DMS53 (cell line): ENCODE measurements at places on chromosomes 4 and X.
A peak's percentile ranks its signal among the peaks of the same experiment; 100 is the strongest.

DNA sequence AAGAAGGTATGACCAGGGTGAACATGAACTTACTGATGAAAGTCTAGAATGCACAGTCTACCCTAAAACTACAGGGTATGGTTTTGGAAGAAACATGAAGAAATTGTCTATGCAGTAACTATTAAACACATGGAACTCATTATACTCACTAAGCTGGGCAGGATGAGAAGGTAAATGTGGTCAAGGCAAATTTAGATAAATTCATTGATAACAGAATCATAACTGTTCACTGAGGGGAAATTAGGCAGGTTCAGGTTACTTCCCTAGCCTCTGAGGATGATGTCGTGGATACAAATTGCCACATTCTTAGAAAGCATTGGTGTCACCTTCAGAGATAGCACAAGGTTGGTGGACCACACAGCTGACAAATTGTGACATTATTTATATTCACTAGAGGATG is 40.4 kb upstream of the MID1IP1 start:
- DNase-seq: no peak

- no peak for DNase-seq
Measured at GRCh38 chr4:110619463-110620247, 3.2 kb downstream of the PITX2 start.

- no peak for DNase-seq
Measured at GRCh38 chrX:147749308-147749707, 162.4 kb upstream of the FMR1 start.

GRCh38 chr4:78627046-78627965 is 75.7 kb downstream of the ANXA3 start:
- DNase-seq: no peak

DNA sequence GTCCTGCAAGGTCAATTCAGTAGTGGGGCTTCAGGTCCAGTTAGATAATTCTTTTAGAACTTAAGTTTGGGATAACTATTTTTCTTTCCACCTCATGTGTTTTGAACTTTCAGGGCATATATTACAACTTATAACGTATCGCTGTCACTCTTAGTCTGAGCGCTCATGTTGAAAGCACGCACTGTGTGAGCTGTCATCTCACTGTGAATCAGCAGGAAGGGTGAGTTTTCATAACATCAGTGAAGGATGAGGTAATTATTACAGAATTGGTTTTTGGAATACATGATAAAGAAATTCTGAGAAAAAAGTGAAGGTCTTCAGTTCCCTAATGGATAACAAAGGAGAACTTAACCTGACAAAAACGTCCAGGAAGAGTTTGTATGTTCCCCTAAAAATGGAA is 45.1 kb upstream of the SLC4A4 start:
- no peak for DNase-seq

DNA sequence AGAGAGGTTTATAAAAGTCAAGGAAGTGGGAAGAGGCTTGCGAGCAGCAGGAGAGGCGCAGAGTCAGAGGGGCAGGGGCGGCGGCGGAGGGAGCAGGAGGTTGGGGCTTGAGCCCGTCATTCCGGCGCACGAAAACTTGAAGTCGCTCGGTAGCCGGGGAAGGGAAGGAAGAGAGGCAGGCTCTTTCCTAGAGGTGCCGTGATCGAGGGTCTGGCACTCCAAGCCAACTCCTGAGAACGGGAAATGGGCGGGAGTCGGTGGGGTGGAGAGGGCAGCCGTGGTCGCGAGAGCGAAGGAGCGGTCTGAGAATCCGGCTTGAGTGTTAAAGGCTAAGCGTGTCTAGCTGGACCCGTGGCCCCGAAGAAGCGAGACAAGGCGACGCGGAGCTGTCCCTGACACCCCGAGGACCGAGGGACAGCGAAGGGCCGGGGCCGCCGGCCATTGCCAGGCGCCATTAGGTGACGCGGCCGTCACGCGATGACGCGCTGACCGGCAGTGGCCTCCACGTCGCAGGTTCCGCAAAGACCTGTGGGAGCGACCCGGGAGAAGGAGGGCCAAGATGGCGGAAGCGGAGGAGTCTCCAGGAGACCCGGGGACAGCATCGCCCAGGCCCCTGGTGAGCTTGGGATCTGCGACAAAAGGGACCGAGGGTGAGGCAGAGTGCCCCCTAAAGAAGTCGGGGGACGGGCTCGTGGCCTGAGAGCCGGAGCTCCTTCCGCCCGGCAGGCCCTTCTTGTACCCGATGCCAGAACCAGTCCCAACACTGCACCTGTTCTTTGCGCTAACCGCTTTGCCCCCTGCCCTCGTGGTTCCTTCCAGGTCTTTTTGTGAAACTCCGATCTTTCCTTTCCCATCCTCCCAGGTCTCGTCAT is at the start of gene YIPF6:
TSS of gene YIPF6 (plus strand) at position 544 of the 872 bp plus-strand sequence. CDS start at position 560, 16 bp downstream.
- DNase-seq: peak; percentile 90

DNA sequence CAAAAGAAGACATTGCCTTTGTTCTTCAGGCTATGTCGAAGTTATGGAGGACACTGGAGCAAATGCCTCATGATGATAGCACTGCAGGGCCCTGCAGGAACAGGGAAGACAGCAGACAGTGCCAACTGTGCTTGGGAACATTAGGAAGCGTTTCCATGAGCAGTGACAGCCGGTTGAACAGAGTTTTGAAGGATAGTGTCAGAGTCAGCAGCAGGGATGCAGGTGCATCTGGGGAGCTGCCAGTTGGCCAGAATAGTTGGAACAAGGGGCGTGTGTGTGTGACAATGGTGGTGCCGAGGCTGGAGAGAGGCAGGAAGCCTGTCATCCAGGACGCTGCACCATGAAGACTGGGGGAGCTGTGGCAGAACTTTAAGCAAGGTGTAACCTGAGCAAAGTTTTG is 88.6 kb downstream of the SHROOM3 start:
- no peak for DNase-seq
